Activated naive CD8-positive, alpha-beta T cell treated with anti-CD3 and anti-CD28 coated beads, Interleukin-2, amount 10 ng/mL, durations not matched to agents 7 days and 5 days (primary cell): ENCODE measurements at places on chromosomes 6 and 20. TPM values are rescaled to one million over a fixed set of nuclear protein-coding genes. Genes with fewer than 3 reads are reported as not detected.

DNA sequence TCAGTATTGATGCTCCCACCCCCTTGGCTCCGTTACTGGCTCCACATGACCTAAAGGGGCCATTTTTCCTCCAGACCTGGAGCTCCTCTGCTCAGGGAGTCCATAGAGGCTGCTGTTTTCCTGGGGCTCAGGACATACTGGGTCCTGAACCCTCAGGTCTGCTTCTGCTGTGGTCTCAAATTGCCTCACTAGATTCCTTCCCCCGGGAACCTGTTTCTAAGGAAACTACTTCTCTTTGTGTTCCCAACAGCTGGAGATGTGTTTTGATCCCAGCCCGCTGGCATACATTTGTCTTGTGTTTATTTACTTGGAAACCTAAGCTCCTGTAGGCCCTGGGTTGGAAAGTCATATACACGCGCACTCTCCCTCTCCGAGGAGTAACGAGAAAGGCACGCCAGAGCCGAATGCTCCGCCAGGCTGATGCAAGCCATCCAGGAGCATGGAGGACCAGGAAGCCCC lies 222.8 kb downstream of the UST start:
- H3K4me3 ChIP-seq: no peak overlapping the region
- H3K27me3 ChIP-seq: peaks cover 32% of the 10 kb centered on the region
- H3K27ac ChIP-seq: no peak overlapping the region
- no peak for DNase-seq
- H3K4me1 ChIP-seq: no peaks in the 10 kb centered on the region
- no peaks in the 10 kb centered on the region for H3K36me3 ChIP-seq

GRCh38 chr20:45342855-45343531 lies 5.2 kb downstream of the SDC4 start:
- H3K27ac ChIP-seq: no peak overlapping the region
- no peak overlapping the region for H3K4me3 ChIP-seq
- no peaks in the 10 kb centered on the region for H3K36me3 ChIP-seq
- peaks cover 1% of the 10 kb centered on the region for H3K27me3 ChIP-seq
- no peak for DNase-seq

GRCh38 chr6:155260686-155261085 lies 3.1 kb upstream of the CLDN20 start:
- no peak for DNase-seq
- H3K4me1 ChIP-seq: no peaks in the 10 kb centered on the region
- peaks cover 4% of the 10 kb centered on the region for H3K36me3 ChIP-seq
- no peaks in the 10 kb centered on the region for H3K27me3 ChIP-seq
- no peak overlapping the region for H3K4me3 ChIP-seq

GRCh38 chr6:18147616-18148015 lies 7.3 kb downstream of the TPMT start:
- H3K4me1 ChIP-seq: peaks cover 2% of the 10 kb centered on the region
- H3K27me3 ChIP-seq: no peaks in the 10 kb centered on the region
- peaks cover 14% of the 10 kb centered on the region for H3K36me3 ChIP-seq
- H3K4me3 ChIP-seq: no peak overlapping the region

DNA sequence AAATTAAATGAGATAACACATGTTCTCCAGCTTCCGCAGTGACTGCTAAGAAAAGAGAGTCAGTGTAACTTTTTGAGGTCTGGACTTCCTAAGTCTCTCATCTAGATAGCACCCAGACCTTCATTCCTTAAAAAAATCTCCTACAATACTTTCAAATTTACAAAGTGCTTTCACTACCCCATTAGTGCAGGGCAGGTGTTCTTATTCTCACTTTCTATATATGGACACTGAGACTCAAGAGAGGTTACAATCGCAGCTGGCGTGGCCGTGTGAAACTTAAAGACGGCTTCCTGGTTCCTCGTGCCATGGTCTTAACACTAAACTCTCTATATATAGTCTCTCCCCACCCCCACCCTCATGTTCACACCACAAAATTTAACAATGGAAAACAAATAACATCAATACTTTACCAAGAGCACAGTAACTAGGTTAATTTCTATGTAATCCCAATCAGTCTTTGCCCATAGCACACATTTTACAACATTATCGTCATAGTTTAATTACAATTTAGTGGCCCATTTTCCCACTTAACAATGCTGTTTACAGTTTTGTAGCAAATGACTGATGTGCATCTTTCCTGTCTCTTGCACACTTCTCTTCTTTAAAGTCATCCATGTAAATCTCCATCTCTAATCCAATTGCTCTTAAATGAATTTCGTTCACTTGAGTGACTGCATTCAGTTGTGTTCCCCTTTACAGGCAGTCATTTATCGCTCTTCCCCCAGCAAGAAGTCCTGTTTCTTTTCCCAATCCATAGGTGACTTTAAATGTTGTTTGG lies 78.8 kb upstream of the ARID1B start:
- no peak overlapping the region for H3K4me3 ChIP-seq
- peaks cover 5% of the 10 kb centered on the region for H3K4me1 ChIP-seq
- peaks cover 12% of the 10 kb centered on the region for H3K27me3 ChIP-seq
- DNase-seq: no peak

DNA sequence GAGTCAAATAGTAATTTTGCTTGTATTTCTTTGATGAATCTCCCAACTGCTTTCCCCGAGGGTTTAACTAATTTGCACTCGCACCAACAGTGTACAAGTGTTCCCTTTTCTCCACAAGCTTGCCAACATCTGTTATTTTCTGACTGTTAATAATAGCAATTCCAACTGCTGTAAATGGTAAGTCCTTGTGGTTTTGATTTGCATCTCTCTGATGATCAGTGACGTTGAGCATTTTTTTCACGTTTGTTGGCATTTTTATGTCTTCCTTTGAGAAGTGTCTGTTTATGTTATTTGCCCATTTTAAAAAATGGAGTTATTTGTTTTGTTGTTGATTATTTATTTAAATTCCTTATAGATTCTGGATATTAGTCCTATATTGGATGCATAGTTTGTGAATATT lies 399.8 kb upstream of the MAN1A1 start:
- no peak overlapping the region for H3K27ac ChIP-seq
- DNase-seq: no peak

CENPW gene
- total RNA-seq: 43.5 TPM

SLC16A10 gene
- total RNA-seq: 6.8 TPM

CHRNA4 gene
- not detected for total RNA-seq

NPBWR2 gene
- total RNA-seq: not detected

FBXO5 gene
- total RNA-seq: 47.1 TPM
